ENCODE measurements at places on chromosomes 1 and 21.

DNA sequence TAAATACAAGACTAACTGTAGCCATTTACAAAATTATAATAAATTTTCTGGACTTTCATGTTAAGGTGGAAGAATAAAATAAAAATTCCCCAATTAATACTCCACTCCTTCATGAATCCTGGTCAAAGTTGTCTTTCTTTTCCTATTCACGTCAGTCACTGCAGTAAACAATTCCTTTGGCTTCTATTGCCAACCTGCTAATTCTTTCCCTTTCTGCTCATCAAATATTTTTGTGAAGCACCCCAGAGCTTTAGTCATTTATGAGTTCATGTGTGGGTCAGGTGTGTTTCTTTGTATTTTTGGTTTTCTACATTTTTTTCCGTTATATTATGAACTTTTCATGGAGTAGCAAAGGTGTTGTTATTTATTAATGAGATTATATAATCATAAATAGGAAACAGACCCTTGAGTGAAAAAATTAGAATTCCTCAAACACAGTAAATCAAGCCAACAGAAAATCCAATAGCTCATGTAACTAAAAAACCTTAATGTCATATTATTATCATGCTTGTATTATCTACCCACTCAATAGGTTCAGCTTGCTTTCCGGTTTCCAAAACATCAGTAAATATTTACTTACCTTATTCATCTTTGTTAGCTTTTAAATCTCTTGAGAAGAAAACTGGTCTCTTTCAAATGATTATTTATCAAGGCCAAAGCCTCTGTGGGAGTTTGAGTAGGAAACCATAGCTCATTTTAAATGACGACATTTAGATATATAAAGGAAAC, 29.6 kb upstream of the PLA2G4A start:
- DNase-seq, result no peak

DNA sequence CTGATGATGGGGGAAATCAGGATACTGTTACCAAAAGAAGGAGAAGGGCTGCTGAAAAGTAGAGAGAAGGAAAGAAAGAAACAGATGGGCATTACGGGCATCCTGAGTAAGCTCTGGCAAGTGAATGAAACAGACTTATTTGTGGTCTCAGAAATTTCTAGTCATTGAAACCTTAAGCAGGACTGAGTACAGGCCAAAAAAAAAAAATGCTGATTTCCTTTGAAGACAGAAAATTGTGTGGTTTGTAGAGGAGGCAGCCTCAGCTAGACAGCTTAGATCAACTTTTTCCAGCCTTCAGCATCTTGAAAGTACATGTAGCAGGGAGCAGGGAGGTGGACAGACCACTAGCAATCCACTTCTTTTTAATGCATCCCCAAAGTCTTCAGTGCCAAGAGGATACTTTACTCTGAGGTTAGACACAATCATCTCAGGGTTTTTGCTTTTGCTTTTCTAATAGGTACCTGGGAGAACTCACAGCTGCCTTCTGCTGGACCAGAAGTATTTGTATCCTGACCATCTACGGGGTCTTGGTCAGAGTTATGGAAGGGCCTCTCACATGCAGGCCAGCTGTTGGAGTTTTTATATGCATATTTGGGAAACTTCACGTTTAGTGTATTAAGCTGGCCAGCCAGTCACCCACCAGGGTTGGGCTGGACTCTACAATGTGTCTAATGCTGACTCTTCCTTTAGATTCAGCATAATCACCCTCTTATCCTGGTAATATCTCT, 10.6 kb upstream of the CAPZB start:
- DNase-seq, result peak; percentile 77

GRCh38 chr1:61389926-61390845, 307.8 kb downstream of the NFIA start:
- no peak for DNase-seq

- DNase-seq, result no peak
Observed at GRCh38 chr1:115069659-115070308, 19.5 kb downstream of the TSPAN2 start.

DNA sequence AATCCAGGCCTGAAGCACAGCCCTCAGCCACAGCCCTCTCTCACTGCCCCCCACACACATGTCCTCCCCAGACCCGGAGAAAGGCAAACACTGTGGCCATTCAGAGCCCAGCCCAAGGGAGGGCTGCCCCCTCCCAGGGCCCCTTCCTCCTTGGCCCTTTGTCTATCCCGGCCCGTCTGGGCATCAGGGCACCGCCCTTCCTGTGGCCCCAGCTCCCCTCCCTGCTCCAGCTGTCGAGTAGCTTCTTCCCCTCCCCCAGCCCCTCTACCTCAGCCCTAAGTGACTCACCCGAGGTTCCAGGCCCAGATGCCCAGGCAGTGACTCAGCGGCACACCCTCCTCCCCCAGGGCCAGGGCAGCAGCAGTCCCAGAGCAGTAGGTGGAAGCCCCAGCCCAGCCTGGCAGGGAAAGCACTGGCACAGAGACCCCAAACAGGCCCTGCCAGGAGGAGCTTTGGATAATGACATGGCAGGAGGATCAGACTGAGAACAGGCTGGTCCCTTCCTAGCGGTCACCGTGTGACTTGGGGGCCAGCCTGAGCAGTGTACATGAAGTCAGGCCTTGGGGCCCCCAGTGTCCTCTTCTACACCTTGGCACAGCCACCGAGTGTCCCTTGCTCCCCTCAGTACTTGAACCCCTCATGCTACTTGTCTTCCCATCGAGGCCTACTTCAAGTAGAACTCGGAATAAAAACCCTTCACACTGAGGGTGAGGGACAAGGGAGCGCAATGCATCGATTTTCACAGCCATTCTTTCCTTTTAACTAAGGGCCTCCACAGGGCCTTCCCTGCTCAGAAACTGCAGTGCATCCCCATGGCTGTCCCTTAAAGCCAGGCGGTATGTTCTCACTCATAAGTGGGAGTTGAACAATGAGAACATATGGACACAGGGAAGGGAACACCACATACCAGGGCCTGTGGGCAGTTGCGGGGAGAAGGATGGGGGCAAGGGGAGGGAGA, 1.0 kb upstream of the S100A2 start:
- DNase-seq, result peak; percentile 98

GRCh38 chr1:81430955-81431623, 369.6 kb upstream of the ADGRL2 start:
- no peak for DNase-seq

GRCh38 chr1:29186252-29186651, 4.6 kb upstream of the SRSF4 start:
- no peak for DNase-seq
